ENCODE measurements at places on chromosomes 11 and 22.

DNA sequence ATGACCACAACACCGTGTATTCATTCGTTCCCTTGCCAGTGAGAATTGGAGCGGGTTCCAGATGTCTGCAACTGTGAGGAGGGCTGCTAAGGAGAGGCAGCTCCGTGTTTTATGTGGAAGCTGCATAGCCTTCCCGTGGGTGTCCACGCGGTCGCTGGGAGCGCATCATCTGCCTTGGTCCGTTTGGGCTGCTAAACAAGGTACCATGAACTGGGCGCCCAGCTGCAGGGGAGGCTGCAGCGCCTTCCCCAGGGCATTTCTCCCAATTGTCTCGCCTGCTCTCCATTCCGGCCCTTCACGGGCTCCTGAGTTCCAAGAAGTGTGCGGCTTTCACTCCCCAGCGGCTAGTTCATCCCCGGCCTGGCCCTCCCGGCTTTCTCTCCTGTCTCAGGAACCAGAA, 1446.4 kb downstream of the TBC1D22A start:
- no peak for DNase-seq

DNA sequence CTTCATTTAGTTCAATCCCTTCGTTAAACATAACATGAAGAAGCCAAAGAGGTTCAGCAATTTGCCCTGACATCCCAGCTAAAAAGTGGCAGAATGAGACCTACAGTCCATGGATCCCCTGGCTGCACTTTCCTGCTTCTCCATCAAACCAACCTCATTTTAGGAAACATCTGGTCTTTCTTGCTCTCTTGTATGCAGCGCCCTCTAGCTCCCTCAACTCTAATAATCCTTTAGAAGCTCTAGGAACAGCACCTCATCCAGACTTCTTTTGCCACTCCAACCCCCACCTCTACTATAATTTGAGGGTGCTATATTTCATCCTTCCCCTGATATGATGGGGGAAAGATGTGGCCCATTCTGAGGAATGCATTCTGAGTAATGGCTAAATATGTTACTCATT, 7.4 kb downstream of the CNTF start:
- DNase-seq: no peak

- DNase-seq: no peak
These were observed at the start of gene KLHL22 for GRCh38 chr22:20494978-20495860. TSS of gene KLHL22 (minus strand) at chr22:20495795. CDS start at chr22:20489211, 6,584 bp downstream.

- no peak for DNase-seq
These were observed 34.0 kb upstream of the SMIM38 start for GRCh38 chr11:69121621-69122325.

DNA sequence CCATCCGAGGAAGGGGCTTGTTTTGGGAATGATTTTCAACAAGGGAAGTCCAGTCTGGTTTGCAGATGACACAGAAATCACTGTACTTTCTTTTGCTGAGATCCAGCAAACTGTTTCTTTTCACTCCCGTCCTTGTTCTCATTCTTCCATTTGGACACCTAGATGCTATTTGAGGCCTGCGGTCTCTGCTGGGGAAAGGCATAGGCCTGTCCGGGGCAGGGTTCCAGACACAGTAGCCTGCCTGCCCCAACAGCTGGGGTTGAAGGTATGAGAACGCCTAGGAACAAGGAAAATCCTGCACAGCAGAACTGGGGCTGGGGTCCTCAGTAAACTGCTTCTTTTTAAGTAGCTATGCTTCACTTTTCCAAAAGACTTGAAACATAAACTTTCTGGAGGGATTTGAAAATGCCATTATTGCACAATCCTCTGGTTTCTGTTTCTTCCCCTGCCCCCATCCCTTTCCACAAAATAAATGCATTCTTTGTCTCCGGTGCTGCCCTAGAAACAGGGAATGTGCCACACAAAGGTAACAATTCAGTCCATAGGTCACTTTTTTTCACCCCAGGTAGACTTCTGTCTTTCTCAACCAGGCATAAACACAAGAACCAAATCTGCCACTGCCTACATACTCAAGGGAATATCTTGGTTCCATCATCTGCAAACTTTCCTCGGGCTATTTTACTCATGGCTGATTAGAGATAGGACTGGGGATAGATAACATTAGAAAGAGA, 174.8 kb upstream of the MTMR2 start:
- no peak for DNase-seq

- DNase-seq: no peak
These were observed 32.4 kb upstream of the PDGFB start for GRCh38 chr22:39277142-39277607.

GRCh38 chr22:38824585-38824984, 19.2 kb downstream of the NPTXR start:
- no peak for DNase-seq

GRCh38 chr22:31540966-31541365, 44.6 kb downstream of the SFI1 start:
- no peak for DNase-seq

- DNase-seq: no peak
These were observed 4.3 kb upstream of the APOL6 start for GRCh38 chr22:35643991-35644390.
